Stimulated activated CD4-positive, alpha-beta T cell treated with anti-CD3 and anti-CD28 coated beads, Interleukin-4, amount 100 ng/mL, for 4 hours (primary cell): ENCODE measurements at places on chromosomes 5 and 9.

DNA sequence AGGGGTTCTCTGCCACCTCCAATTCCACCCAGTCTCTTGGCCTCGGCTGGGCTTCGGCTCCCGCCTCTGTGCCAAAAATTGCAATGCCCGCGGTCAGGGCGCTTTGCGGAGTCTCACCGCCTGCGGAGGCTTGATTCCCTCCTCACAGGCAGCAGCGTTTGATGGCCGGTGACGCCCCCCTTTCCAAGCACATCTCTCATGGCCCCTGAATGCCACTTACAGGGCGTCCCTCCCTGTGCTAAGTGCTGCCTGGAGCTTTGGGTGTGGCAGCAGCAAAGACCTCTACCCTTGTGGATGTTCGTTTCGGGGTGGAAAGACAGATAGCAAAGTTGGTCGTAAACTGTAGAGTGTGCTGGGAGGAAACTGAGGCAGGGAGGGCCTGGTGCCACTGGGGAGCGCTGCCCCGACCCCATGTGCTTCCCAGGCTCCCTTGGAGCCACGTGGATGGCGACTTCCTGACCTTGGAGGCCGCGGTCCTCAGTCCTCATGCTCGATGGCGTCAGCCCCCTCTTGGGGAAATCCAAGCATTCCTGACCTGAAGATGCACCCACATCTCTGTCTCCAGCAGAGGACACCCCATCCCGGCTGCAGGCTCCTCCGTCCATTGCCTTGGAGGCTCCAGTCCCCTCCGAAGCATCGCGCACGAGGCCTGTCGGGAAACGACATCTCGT lies 249.2 kb upstream of the IRX4 start:
- DNase-seq, result no peak

DNA sequence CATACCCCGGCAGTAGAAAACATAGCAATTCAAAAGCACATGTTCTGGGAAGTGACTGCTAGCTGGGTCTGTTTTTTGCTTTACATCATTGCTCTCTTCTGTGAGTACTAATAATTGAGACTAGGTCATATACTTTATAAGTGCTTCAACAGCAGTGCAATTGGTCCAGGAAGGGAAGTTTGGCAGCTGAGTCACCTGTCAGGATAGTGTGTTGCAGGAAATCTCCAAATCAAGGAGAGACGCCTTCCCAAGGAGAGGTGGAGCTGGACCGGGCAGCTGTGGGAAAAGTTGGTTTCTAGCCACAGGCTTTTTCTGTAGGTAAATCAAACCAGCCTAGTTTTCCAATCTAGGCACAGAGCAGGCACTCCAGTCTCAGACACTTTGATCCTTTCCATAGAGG lies 330.1 kb downstream of the ENC1 start:
- DNase-seq, result no peak

DNA sequence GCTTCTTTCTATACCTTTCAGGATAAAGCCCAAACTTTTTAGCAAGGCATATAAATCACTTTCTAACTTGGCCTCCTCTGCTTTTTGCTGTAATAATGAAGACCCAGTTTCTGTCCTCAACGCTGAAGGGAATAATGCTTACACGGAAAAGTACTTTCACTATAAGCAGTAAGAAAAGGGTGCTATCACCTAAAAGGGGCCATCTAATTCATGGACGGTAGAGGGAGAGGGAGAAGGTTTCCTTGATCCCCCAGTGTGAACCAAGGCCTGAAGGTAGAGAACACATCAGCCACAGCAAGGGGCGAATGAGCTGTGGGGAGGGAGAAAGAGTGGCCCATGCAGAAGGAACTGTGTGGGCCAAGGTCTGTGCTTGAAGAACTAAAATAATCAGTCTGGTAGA lies 417.7 kb upstream of the CLINT1 start:
- DNase-seq, result no peak

GRCh38 chr5:148897842-148898241 lies 71.4 kb downstream of the ADRB2 start:
- DNase-seq, result no peak

DNA sequence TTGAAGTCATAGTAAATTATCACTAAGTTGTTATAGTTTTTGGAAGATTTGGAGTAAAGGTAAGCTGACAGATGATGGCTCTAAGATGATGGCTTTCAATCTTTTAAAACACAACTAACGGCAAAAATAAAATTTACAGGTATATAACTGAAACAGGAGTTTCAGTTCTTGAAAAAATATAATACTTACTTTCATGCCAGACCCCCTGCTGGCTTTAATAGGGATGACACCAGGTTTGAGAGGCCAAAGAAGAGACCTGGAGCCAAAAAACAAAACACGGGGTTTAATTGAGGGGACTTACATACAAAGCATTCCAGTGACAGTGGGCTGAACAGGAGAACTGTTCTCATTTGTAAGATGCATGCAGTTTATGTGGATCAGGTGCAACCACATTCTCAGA lies 301.7 kb upstream of the PCSK5 start:
- no peak for DNase-seq

- DNase-seq, result no peak
These were observed 447.3 kb downstream of the ARHGEF28 start for GRCh38 chr5:74073257-74073656.

- no peak for DNase-seq
These were observed 50.2 kb upstream of the DNAH5 start for GRCh38 chr5:13994621-13995253.

DNA sequence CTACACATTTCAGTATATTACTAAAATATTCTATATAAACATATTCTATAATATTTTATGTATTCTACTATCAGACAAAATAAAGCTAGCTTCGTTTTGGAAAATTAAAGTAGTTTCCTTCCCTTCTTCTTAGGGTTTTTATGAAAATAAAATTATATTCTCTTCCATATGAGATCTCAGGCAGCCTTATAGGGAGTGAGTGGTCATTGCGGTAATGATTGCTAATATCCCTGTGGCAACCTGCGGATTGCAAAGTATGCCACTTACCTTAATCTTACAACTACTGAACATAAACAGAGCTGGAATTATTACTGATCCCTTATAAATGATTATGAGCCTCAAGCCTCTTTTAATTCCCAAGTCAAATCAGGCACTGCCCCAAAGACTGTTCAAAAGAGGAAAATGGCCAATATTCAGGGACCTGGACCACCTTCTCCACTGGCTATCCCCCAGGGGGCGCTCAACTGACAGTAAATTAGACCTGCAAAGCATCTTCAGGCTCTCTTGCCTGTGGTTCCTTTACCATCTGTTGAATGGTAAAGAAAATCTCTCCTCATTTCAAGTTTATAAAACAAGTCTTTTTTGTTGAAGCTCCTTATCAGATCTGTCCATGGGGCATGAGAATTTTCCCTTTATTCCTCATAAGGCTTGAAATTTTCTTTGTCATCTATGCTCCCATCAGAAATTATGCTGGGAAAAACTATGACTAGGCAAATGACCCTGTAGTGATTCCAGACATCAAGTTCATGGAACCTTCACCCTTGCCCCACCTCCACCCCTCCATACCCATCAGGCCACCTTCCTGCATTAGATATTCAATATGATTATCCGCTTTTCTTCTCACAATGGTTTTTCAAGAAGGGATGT lies 163.9 kb downstream of the CEMIP2 start:
- DNase-seq, result peak; percentile 70

DNA sequence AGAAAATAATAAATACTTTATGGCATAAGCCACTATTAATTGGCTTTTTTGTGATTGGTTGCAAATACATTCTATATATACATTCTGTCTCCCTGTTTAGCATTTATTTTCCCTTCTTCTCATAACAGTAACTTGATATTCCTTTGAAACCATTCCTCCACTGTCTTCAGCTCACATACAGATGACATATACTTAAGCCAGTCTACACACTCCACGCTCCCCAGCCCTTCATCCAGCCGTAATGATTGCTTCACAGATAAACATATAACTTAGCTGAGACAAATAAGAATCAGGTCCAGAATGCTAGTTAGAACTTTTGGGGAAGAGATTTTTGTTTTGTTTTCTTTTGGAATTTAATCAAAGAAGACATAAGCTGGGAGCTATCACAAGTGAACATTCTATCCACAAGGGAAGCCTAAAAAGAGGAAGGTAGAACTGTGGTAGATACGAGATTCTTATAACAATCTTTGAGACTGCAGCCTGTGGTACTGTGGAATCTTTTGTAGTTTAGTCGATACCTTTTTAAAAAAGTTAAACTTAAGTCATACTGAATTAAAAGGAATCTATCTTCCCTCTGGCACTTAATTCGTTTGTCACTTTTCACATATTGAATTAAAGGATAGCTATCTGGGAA lies 365.1 kb upstream of the PRR16 start:
- no peak for DNase-seq

GRCh38 chr9:93205045-93205768 lies 21.3 kb downstream of the WNK2 start:
- DNase-seq, result no peak
